ENCODE measurements at places on chromosomes 2 and 18.

- DNase-seq: no peak
Observed at GRCh38 chr18:55731594-55732042, 143.6 kb upstream of the TCF4 start.

DNA sequence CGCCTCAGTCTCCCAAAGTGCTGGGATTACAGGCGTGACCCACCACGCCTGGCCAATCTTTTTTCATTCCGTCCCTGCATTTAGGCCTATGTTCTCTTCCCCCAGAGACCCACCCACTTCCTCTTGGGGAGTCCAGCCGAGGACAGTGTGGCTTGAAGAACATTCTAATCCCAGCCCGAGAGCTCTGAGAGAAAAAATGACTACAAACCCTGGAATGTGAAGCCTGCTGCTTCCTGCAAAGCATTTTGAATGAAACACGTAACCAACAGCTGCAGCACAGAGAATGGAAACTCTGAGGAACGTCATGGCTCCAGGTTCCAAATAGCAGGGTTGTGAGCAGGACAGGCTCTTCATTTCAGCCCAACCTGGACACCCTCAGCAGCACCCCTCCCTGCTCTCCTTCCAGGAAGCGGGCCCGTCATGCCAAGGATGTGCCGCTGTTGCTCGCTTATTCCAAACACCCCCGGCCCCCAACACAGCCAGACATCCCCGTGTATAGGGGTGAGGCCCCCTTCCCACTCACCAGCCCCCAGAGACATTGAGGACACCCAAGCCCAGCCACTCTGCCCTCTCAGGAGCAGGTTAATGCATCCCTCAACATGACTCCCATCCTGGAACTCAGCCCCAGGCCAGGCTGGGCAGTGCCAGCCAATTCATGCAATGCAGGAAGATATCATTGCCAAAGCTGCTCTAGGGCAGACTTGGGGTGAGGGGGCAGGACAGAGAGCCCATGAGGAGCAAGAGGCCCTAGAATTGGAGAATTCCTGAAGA is 139.8 kb downstream of the ZFP36L2 start:
- no peak for DNase-seq

DNA sequence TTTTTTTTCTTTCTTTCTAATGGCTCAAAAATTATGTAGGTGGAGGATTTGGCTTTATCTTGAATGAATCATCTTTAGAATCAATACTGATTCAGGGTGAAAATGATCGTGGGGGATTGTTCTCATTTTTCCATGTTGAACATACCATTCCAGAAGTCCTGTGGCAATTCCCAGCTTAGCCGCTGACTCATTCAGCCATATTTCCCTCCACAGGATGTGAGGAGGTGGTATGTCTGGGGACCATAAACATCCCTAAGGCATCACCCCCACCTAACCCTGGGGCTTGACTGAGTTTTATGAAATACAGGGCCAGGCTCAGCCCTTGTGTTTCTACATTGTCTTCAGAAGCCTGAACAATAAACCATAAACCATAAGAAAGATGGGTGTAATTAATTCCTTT is 92.7 kb upstream of the FN1 start:
- no peak for DNase-seq

DNA sequence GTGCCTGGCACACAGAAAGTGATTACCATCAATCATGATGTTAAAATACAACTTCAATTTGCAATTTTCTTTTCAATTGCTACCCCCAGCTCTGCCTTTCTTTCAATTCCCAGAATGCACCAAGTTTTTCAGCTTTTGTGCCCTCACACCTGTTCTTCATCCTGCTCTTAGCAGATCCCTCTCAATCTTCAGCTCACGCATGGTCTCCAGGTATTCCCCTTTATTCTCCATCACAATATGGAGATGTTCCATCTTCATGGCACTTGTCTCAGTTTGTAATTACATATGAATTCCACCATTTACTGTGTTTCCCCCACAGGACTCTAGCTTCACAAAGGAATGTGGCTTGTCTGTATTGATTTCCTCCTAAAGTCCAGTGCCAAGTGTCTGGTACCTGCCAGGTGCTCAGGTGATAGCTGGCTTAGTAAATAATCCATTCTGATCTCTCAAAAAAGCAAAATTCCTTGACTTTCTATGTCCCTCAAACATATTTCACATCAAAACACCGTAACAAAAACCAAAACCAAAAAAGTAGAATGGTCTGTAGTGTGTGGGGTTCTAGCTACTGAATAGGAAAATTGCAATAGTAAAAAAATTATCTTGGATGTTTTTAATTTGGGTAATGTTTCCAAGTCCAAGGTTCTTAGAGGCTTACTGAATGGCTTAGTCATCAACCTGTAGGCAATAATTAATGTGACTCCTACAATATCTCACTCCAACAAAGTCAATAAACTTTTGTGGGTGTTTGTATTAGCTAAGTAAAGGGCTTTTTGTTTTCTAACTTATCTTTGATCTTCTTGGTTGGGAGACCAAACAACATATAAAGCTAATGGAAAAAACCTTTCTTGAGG is 2.9 kb upstream of the INSIG2 start:
- no peak for DNase-seq

- DNase-seq: no peak
Observed at GRCh38 chr2:214465363-214466146, 54.7 kb downstream of the VWC2L start.

GRCh38 chr2:172993139-172993538 is 82.5 kb upstream of the MAP3K20 start:
- DNase-seq: no peak

GRCh38 chr18:74724186-74724585 is 126.5 kb downstream of the ZNF407 start:
- DNase-seq: no peak

GRCh38 chr2:223041527-223042109 is 10.4 kb upstream of the KCNE4 start:
- no peak for DNase-seq

- no peak for DNase-seq
Observed at GRCh38 chr2:43854671-43855070, 15.9 kb downstream of the ABCG8 start.

DNA sequence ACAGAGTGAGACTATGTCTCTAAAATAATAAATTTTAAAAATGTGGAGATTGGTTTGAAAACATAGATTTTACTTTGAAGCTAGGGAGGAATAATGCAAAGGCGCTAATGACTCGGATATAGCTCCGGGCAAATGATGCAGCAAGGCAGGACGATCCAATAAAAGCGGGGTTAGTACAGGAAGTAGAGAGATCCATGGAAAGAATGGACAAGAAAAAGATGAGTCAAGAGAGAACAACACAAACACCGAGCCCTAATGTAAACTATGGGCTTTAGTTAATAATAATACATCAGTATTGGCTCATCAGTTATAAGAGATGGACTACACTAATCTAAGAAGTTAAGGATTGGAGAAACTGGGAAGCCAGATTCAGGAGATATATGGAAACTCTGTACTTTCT is 74.5 kb downstream of the QPCT start:
- DNase-seq: no peak

- DNase-seq: no peak
Observed at GRCh38 chr18:1421502-1421901, 516.8 kb downstream of the ADCYAP1 start.

- no peak for DNase-seq
Observed at GRCh38 chr2:217806482-217806765, 196.4 kb downstream of the TNS1 start.

GRCh38 chr2:200603972-200604371 is 18.2 kb downstream of the AOX1 start:
- no peak for DNase-seq

DNA sequence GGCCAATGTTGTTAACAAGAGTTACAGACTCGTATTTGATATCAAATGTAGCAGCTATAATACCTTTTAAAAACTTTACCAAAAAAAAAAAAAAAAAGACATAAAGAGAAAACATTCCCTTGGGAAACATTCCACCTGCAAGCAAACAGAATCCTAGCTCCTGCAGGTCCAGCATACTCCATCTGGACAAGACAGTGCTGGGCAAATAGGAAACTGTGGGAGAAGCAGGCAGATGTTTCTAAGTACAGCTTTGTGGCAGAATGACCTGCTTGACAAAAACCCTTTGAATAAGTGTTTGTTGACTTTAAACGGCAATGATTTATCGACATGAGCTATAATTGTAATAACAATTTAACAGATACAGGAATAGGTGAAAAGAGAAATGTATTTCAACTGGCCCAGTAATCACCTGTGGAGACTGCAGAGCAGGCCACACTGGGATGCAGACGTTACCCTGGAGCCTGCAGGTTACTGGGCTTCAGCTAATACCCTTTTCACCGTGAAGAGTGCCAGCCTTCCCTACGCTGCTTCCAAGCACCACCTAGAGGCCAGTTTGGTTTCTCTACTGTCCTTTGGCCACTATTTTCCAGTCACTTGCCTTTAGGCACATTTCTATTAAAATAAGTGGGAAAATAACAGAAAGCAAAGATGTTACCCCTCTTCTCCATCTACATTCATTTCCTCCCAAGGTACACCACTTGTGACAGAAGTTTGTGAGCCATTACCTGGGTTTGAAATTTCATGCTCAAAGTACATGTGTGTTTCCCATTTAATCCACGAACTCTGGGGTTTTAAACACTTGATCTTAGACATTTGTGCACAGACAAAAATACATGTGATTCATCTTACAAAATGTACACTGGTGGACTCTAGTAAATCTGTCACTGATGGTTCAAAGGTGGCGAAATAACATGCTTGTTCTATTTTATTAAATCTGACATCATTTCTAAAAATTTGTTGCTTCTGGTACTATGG is 96.9 kb upstream of the ZNF397 start:
- DNase-seq: peak; percentile 34

DNA sequence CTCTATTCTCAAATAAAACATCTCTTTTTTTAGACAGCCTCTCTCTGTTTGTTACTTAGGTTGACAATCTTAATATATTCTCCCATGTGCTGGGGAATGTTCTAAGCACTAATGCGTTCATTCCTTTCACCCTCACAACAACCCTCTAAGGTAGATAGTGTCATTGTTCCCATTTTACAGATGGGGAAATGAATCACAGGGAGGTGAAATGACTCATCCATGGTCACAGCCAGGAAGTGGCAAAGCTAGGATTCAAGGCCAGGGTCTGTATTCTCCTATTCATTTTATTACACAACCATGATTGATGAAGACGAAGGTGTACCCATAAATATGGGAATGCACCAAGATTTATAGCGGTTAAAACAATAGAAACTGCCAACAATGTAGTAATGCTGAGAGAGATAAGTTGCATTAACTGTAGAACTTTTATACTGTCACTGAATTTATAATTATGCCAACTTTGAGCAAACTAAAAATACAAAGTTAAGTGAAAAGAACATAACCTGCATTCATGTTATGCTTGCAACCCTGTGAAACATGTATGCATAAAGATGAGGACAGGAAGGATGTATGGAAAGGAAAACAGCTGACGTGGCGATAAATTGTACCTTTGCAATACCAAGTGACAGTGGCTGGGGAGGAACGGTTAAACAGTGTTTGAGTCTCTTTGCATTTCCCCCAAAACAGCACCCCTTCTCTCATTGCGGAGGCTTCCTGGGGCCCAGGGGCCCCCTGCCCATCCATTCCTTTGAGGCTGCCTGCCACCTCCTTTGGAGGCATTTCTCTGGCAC is 257.7 kb upstream of the AGAP1 start:
- DNase-seq: no peak

GRCh38 chr2:46781468-46782189 is 134.0 kb downstream of the MCFD2 start:
- no peak for DNase-seq

GRCh38 chr2:157447031-157447430 is 3.1 kb upstream of the CYTIP start:
- no peak for DNase-seq

DNA sequence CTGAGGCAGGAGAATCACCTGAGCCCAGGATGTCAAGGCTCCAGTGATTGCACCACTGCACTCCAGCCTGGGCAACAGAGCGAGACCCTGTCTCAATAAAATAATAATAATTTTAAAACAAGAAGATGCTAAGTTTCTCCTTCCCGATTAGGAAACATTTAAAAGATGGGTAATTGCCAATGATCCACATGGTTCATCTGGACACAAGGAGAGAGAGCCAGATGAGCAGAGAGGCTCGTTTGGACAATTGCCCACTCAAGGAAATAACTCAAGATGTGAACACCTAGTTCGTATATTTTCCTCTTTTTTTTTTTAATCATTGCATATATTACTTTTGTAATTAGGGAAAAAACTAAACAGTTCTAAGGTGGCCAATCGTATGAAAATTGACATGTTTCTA is 3.6 kb upstream of the ACTG2 start:
- no peak for DNase-seq

DNA sequence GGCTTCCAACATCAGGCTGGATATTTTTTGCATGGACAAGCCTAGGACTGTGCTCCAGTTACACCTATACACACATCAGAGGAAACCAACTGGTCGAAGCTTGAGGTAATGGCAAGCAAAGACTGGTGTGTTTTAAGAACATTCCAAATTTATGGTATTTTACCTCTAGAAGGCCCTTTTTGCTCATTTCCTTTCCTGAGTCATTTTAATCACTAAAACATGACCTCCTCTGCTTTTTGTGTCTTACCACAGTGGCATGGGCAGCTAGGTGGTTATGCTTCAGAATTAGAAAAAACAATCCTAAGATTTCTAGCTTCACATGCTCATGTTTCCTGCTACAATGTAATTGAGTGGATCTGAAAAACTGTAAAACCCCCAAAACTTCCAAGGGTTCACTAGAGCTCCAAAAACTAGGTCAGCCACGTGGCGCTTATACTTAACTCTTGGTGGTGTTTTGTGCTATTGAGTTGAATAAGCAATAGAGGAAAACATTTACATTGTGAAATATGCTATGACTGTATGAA is 30.6 kb upstream of the CHRNA1 start:
- DNase-seq: no peak

- DNase-seq: no peak
Observed at GRCh38 chr2:157441072-157441454, 2.8 kb downstream of the CYTIP start.

DNA sequence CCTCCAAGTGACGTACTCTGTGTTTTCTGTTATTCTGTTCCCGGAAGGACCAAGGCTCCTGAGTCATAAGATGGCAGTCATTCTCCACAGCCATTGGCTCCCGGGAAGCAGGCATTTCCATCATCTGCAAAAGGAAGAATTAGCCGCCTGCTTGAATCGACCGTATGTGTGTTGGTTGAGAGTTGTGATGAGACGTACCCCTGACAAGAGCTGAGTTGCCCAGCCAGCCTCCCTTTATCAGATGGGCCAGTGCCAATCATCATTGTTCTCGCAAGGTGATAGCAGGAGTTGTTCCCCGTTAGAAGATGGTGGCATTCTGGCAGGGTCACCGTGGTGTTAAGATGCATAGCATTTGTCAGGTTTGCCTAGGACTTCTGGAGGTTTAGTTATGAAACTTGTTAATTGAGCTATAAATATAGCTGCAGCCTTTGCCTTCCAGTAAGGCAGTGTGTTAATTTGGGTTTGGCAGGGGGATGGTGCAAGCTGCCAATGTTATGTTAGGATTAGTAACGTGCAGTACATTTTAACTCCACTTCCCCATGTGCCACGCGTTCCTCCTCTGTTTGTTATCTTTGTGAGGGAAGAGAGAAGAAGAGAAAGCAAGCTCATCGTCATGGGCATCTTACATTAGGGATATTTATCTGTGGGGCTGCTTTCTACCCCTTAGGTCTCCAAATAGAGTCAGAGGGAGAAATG is 652.7 kb upstream of the FANCL start:
- DNase-seq: no peak

GRCh38 chr2:235008584-235009044 is 56.8 kb downstream of the SH3BP4 start:
- DNase-seq: no peak

All from stimulated activated naive CD8-positive, alpha-beta T cell treated with anti-CD3 and anti-CD28 coated beads, Interleukin-15, Interleukin-2, amounts not matched to agents 100 U/mL and 50 U/mL, for 24 hours (primary cell).